ENCODE measurements at places on chromosomes 12 and 14.

GRCh38 chr14:22410497-22410896 is 178.5 kb downstream of the DAD1 start:
- no peak for DNase-seq

GRCh38 chr12:112148031-112148513 is 22.7 kb downstream of the TRAFD1 start:
- no peak for DNase-seq

DNA sequence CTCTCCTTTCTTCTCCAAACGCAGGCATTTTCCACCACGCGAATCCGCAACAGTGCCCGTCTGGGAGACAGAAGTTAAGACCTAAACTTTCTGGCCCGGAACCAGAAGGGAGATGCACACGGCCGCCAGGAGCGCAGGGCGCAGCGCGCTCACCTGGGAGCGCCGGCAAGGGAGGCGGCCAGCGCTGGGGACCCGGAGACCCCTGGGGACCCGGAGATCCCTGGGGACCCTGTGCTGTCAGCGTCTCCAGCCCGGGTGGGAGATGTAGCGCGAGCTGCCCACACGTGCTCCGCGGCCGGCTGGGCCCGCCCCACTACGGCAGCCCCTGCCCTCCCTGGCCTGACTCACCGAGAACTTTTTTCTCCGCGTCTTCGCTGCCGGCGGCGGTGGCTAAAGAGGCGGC is 620 bp downstream of the YBX3 start:
- DNase-seq, result no peak

DNA sequence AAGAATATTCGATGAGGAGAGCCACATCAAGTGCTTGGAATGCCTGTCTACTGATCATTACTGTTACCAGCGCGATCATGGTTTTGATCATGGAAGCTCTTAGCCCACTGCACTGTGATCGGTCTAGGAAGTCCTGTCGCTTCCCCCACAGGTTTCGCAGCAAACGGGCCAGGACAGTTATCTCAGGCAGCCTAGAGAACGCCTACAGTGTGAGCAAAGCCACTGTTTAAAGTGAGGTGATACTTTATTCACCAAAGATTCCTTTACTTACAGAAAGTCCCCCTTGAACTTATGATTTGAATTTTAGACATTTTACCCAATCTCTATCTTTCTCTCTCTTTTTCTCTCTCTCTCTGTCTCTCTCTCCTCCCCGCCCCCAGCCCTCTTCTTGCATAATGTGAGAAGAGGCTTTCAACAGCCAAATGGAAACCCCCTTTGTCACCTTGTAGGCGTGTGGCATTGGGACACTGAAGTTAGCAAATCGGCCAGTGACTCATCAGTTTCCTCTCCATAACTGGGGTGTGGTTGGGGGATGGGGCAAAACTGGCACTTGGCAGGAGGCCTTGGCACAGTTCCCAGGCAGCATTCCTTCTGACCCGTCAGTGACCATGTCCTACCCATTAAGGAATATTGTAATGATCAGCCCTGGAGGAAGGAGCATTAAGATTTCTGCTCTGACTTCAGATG is 214.8 kb downstream of the CHST11 start:
- DNase-seq, result peak; percentile 49

DNA sequence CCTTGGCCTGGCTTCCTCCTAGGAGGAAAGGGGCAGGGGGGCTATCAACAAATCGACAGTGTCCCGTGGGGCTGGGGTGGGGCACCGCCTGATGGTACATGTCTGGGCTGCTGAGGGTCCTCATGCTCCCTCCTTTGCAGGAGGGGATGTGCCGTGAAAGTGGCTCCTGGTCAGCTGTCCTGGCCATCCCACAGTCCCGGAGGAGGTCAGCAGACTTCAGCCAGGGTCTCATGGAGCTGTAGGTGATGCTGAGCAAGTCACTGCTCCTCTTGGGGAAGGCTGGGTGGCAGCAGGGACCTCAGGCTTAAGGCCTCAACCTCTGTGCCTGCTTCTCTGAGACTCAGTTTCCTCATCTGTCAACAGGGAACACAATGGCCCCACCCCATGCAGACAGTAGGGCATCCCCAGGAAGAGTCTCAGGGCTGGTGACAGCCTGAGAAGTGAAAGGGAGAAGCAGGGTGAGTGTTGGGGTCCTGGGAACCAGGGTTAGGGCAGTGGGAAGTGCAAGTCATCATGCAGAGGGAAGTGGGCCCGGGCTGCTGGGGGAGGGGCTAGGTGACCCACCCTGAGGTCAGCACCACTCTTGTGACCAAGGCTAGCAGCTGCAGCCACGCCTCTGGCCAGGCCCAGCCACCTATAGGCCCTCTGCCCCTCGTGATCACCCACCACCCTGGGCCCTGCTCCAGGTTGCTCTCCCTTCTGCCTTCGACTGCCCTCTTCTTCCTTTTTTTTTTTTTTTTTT is 4.4 kb upstream of the TNFAIP2 start:
- DNase-seq, result no peak

GRCh38 chr12:129404556-129404955 is 499.3 kb downstream of the TMEM132D start:
- no peak for DNase-seq

GRCh38 chr14:101137234-101137633 is 233.7 kb upstream of the RTL1 start:
- no peak for DNase-seq

DNA sequence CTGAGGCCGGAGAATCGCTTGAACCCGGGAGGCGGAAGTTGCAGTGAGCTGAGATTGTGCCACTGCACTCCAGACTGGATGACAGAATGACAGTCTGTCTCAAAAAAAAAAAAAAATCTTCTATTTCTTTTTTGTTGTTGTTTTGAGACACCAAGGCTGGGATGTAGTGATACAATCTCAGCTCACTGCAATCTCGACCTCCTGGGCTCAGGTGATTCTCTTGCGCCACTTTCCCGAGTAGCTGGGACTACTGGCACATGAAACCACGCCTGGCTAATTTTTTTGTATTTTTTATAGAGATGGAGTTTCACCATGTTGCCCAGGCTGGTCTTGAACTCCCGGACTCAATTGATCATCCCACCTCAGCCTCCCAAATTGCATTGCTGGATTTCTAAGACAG is 7.3 kb upstream of the SNRNP35 start:
- no peak for DNase-seq

GRCh38 chr12:45622210-45622937 is 107.1 kb upstream of the ARID2 start:
- no peak for DNase-seq

GRCh38 chr12:103085541-103085940 is 128.1 kb downstream of the ASCL1 start:
- no peak for DNase-seq

DNA sequence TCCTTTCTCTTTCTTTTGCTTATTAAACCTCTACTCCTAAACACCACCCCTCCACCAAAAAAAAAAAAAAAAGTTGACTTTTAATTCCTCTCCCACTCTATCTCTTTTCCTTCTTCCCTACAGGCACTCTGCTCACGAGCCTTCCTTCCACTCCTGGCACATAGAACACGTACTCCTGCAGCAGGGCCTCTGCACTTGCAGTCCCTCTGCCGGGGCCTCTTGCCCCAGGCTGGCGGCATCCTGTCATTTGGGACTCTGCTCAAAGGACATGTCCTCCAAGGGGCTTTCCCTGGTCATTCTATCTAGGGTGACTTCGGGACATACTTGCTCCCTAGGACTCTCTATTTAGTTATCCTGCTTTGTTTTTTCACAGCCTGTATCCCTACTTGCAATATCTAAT is 7.7 kb downstream of the FOS start:
- no peak for DNase-seq

- no peak for DNase-seq
Measured at GRCh38 chr12:83408851-83409250, 722.1 kb downstream of the TMTC2 start.

- no peak for DNase-seq
Measured at GRCh38 chr12:24414480-24414879, 465.0 kb upstream of the SOX5 start.

- DNase-seq, result no peak
Measured at GRCh38 chr14:24398653-24399446, at the start of gene NYNRIN. NYNRIN (plus strand) TSS chr14:24399003; CDS start chr14:24399247, 244 bp downstream.

GRCh38 chr14:54362759-54363437 is 33.9 kb upstream of the CDKN3 start:
- no peak for DNase-seq

GRCh38 chr12:101876322-101876860 is 989 bp upstream of the DRAM1 start:
- no peak for DNase-seq

GRCh38 chr12:78275886-78276285 is 445.2 kb downstream of the NAV3 start:
- no peak for DNase-seq

DNA sequence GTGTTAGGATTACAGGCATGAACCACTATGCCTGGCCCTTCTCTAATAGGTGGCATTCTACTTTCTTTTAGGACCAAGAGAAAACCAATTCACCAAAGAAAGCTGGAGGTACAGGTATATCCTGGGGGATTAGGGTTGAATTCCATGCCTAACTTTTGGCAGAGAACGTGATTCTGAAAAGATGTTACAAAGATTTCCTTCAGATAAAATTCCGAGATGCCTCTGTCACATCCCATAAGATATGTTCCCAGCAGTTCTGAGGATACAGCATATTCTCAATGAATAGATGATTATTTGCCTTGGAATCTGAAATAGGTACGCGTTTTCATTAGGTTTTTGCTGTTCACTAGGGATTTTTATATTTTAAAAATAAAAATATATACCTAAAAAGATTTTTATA is 111.9 kb upstream of the KRAS start:
- no peak for DNase-seq

- peak; percentile 19 for DNase-seq
Measured at GRCh38 chr12:25458047-25458552, 95.0 kb downstream of the LMNTD1 start.

DNA sequence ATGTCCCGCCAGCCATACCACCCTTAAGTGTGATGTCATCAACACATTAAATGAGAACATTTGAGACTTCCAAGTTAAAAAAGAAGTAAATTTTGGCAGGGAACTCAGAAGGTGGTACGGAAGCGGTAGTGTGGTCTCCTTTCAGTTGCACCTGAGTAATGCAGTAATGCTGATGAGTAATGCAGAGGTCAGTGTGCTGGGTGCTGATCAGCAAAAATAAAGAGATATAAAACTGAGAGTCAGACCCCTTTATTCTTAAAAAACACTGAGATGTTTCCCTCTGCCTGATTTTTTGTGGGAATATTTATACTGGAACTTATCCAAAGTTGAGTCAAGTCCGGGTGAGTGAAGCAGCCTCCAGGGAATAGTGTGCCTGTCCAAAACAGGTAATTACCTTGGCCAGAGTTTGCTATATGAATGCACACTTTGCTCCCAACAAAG is 370.6 kb upstream of the PRICKLE1 start:
- no peak for DNase-seq

DNA sequence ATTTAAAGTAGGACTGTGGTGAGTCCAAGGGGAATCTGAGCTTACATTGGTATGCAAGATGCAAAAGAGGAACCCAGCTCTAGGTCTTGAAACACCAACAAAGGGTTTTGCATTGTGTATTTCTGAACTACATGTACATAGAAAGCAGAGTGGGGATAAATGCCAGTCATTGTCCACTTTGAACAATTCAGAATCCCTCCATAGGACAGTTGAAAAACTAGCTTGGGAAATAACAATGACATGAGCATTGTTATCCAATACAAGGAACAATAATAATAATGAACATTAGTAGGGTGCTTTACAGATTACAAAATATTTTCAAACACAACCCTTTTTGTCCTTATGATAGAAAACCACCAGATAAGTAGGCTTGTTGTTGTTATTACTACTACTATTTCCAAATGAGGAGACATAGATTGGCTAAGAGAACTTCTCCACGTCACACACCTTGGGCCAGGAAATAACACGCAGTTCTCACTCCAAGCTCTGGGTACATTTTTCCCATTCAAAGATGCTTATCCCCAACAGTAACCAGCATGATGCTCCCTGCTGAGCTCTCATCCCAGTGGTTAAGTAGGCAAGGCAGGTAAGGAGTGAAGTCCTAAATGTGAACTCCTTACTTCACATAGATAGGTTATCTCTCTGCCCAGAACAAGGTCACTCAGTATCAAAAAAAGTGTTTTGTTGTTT is 51.7 kb upstream of the RASSF8 start:
- DNase-seq, result no peak

GRCh38 chr12:93090731-93091172 is 161.7 kb upstream of the EEA1 start:
- DNase-seq, result no peak

GRCh38 chr14:66375046-66375964 is 110.9 kb upstream of the CCDC196 start:
- no peak for DNase-seq

- DNase-seq, result no peak
Measured at GRCh38 chr12:47636908-47637780, 68.7 kb downstream of the RPAP3 start.

DNA sequence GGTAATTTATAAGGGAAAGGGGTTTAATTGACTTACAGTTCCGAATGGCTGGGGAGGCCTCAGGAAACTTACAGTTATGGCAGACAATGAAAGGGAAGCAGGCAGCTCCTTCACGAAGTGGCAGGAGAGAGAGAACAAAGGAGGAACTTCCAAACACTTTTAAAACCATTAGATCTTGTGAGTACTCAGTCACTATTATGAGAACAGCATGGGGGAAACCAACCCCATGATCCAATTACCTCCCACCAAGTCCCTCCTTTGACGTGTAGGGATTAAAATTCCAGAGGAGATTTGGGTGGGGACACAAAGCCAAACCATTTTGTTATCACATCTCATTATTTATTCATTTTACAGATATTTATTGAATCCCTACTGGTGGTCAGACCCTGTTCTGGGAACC is 822.8 kb downstream of the GALC start:
- DNase-seq, result no peak

DNA sequence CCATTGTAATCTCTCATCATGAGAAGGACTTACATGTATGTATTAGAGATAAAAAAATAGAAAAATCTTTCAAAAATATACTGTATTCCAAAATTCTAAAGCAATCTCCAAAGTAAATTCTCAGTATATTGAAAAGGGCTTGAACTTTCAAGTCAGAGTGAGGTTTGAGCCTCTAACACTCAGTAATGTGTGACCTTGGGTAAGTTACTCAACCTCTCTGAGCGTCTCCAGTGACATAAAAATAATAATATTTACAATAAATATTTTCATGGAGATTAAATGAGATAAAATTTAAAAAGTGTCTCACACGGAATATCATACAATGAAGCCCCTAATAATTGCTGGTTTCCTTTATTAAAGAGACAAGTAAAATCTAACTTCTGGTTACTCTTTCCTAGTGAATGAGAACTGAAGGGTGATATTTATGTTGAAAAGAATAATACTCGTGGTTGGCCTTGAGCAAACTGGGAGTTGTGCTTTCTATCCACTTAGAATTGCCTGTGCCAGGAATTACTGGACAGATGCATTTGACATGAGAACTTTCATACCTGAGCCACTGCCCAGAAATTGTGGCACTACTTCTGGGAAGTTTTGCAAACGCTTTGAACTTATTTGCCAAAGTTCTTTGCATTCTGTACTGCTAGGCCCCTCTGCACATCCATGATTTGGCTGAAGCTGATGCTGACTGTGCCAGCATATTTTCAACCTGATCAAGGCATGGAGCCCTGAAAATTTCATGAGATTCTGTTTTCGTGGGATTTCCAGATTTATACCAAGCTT is 933.7 kb downstream of the GALC start:
- no peak for DNase-seq

- no peak for DNase-seq
Measured at GRCh38 chr14:101357038-101357437, 204.3 kb upstream of the DIO3 start.

All from occipital lobe (tissue), 3 donors.